T-helper 17 cell (primary cell): ENCODE measurements at places on chromosomes 1 and 21.

GRCh38 chr1:11736746-11737639 is 1.1 kb downstream of the AGTRAP start:
- no peaks in the 10 kb centered on the region for H3K36me3 ChIP-seq
- H3K4me1 ChIP-seq: peaks cover 44% of the 10 kb centered on the region
- H3K27ac ChIP-seq: peak overlapping the region; percentile 92
- H3K4me3 ChIP-seq: peak overlapping the region; percentile 96

GRCh38 chr1:237149857-237150256 is 107.9 kb downstream of the RYR2 start:
- no peak for DNase-seq
- H3K27me3 ChIP-seq: peaks cover 16% of the 10 kb centered on the region
- no peak overlapping the region for H3K27ac ChIP-seq
- H3K4me3 ChIP-seq: no peak overlapping the region
- H3K4me1 ChIP-seq: no peaks in the 10 kb centered on the region

- H3K4me3 ChIP-seq: peak within 1 kb of the TSS; percentile 95
- peaks cover 38% of the 10 kb centered on the region for H3K27me3 ChIP-seq
- peaks cover 10% of the 10 kb centered on the region for H3K4me1 ChIP-seq
These were observed at the start of gene FRRS1 for GRCh38 chr1:99766378-99766800. Gene FRRS1 (minus strand): TSS chr1:99766635. CDS start chr1:99748768, 17,867 bp downstream.

GRCh38 chr1:77057994-77058585 is 161.1 kb downstream of the PIGK start:
- H3K36me3 ChIP-seq: no peaks in the 10 kb centered on the region
- no peak overlapping the region for H3K4me3 ChIP-seq
- H3K27me3 ChIP-seq: peaks cover 23% of the 10 kb centered on the region

DNA sequence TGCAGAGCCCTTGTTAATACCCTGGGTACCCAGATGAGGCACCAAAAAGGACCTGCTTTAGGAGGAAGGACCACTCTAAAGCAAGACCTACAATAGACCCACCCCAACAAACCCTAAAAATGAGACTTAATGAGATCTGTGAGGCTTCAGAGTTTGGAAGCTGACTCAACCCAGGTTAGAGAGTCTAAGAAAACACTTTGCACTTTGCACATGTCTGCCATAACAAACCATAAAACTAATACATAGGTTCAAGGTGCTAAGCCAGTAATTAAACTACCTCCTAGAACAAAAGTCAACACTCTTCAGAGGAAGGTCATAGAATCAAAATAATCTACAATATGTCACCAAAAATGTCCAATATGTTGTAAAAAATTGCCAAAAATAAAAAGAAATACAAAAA is 124.7 kb upstream of the C1orf21 start:
- no peak overlapping the region for H3K4me3 ChIP-seq
- no peak overlapping the region for H3K27ac ChIP-seq
- H3K4me1 ChIP-seq: no peaks in the 10 kb centered on the region
- no peaks in the 10 kb centered on the region for H3K36me3 ChIP-seq
- no peak for DNase-seq

DNA sequence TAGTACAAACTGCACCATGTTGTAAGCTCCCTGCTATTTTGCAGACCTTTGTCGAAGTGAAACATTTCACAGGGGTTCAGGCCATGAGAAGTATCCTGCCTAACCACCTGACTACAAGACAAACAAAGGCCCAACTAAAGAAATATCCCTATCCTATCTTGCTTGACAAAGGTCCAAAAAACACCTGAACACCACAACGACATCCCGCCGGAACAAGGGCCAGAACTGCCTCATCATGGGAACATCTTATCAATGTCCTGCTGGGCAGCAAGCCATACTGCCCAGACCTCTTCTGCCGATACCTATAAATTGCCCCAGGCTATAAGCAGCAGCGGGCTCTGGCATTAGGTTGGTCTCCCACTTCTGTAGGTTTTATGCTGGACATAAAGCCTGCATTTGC is 12.3 kb downstream of the MYSM1 start:
- DNase-seq: no peak
- peaks cover 11% of the 10 kb centered on the region for H3K4me1 ChIP-seq
- no peak overlapping the region for H3K27ac ChIP-seq
- peaks cover 5% of the 10 kb centered on the region for H3K36me3 ChIP-seq
- no peaks in the 10 kb centered on the region for H3K27me3 ChIP-seq

DNA sequence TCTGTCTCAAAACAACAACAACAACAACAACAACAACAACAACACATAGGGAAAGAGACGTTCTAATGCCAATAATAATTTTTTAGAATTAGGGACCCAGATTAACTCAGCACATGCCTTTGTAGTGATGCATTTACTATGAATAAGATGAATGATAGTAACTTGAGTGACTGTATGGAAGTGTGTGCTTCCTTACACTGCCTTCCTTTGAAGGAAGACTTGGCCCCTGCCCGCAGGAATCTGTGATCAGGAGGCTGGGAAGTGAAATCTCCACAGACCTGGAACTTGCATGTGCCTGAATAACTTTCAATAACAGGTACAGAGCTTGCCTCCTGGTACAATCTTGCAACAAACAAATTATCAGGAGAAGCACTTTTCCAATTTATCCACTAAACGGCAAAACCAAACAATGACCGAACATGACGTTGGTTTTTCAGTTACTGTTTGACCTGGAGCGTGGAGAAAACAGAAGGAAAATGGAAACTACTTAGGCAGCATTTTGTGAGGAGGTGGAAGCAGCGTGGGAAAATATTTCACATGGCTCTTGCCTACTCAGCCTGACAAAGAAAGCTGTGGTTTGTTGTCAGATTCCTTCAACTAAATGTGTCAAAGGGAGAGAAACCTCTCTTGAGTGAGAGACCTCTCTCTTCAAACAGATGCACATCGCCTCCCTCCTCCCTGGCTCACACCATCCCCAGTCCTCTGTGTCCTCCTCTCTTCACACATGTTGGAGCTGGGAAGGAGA is 10.1 kb upstream of the ABCA4 start:
- H3K36me3 ChIP-seq: no peaks in the 10 kb centered on the region
- H3K4me1 ChIP-seq: no peaks in the 10 kb centered on the region
- DNase-seq: no peak
- H3K27ac ChIP-seq: no peak overlapping the region

GRCh38 chr1:16727190-16728111 is 12.9 kb upstream of the RNU1-4 start:
- H3K36me3 ChIP-seq: no peaks in the 10 kb centered on the region
- H3K4me3 ChIP-seq: no peak overlapping the region
- no peak overlapping the region for H3K27ac ChIP-seq
- H3K4me1 ChIP-seq: no peaks in the 10 kb centered on the region
- no peak for DNase-seq

- no peak for DNase-seq
- peaks cover under 1% of the 10 kb centered on the region for H3K4me1 ChIP-seq
- no peak overlapping the region for H3K4me3 ChIP-seq
These were observed 33.8 kb upstream of the NFASC start for GRCh38 chr1:204836856-204837255.

GRCh38 chr1:222117809-222118208 is 375.9 kb upstream of the DUSP10 start:
- H3K27me3 ChIP-seq: peaks cover 41% of the 10 kb centered on the region
- no peak overlapping the region for H3K4me3 ChIP-seq
- peaks cover 2% of the 10 kb centered on the region for H3K36me3 ChIP-seq
- DNase-seq: no peak
- H3K4me1 ChIP-seq: peaks cover 2% of the 10 kb centered on the region

DNA sequence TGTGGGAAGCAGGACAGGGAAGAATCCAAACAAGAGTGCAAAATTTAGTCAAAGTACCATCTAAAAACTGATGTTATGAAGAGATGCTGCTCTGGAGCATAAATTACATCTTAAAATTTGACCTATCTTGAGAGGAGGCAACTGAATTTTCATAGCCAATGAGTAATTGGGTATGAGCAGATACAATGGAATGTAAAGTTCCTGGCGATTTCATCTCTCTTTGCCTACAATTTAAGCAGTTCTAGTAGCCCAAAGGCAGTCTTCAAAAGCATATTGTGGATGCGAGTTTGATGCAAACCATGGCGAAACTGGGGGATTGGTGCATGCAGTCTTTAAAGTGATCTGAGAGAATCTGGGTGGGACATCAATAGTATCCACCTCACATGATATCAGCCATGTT is 1265.9 kb downstream of the BRINP3 start:
- no peak for DNase-seq
- no peaks in the 10 kb centered on the region for H3K4me1 ChIP-seq
- H3K27ac ChIP-seq: no peak overlapping the region
- no peaks in the 10 kb centered on the region for H3K27me3 ChIP-seq

- H3K27ac ChIP-seq: no peak overlapping the region
- H3K36me3 ChIP-seq: no peaks in the 10 kb centered on the region
- no peaks in the 10 kb centered on the region for H3K4me1 ChIP-seq
- H3K4me3 ChIP-seq: no peak overlapping the region
- H3K27me3 ChIP-seq: no peaks in the 10 kb centered on the region
These were observed 841.5 kb downstream of the KCNT2 start for GRCh38 chr1:195766709-195767108.

DNA sequence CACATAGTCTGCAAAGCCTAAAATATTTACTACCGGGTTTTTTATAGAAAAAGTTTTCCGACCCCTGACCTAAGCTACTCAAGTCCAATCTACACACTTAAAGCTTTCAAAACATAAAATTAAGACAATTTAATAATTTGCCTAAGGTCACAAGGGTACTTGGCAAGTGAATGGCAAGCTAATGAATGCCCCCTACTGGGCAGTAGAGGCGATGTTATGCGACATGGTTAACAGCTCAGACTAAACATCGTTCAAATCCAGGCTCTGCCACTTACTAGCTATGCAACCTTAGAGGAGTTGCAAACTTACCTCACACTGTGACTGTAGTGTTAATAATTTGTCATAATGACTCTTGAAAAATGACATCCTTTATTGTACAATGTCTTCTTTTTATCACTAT is 317.2 kb upstream of the NFIA start:
- H3K4me1 ChIP-seq: no peaks in the 10 kb centered on the region
- peaks cover 6% of the 10 kb centered on the region for H3K27me3 ChIP-seq
- H3K36me3 ChIP-seq: no peaks in the 10 kb centered on the region
- no peak for DNase-seq
- H3K27ac ChIP-seq: no peak overlapping the region
- no peak overlapping the region for H3K4me3 ChIP-seq

- H3K4me3 ChIP-seq: no peak overlapping the region
- no peak for DNase-seq
- no peaks in the 10 kb centered on the region for H3K4me1 ChIP-seq
- H3K27ac ChIP-seq: no peak overlapping the region
- H3K27me3 ChIP-seq: no peaks in the 10 kb centered on the region
These were observed 32.0 kb downstream of the DNAJC6 start for GRCh38 chr1:65341381-65341780.

GRCh38 chr1:147177611-147178380 is 5.5 kb upstream of the PRKAB2 start:
- no peak for DNase-seq
- no peak overlapping the region for H3K4me3 ChIP-seq
- no peaks in the 10 kb centered on the region for H3K27me3 ChIP-seq
- no peak overlapping the region for H3K27ac ChIP-seq
- H3K4me1 ChIP-seq: peaks cover 8% of the 10 kb centered on the region

- peak overlapping the region; percentile 91 for H3K27ac ChIP-seq
- H3K36me3 ChIP-seq: peaks cover 12% of the 10 kb centered on the region
- no peaks in the 10 kb centered on the region for H3K27me3 ChIP-seq
- H3K4me1 ChIP-seq: peaks cover 53% of the 10 kb centered on the region
- H3K4me3 ChIP-seq: peak overlapping the region; percentile 50
These were observed 182.2 kb downstream of the DHRS3 start for GRCh38 chr1:12435639-12436344.
